ENCODE measurements at places on chromosomes 16 and 17.

DNA sequence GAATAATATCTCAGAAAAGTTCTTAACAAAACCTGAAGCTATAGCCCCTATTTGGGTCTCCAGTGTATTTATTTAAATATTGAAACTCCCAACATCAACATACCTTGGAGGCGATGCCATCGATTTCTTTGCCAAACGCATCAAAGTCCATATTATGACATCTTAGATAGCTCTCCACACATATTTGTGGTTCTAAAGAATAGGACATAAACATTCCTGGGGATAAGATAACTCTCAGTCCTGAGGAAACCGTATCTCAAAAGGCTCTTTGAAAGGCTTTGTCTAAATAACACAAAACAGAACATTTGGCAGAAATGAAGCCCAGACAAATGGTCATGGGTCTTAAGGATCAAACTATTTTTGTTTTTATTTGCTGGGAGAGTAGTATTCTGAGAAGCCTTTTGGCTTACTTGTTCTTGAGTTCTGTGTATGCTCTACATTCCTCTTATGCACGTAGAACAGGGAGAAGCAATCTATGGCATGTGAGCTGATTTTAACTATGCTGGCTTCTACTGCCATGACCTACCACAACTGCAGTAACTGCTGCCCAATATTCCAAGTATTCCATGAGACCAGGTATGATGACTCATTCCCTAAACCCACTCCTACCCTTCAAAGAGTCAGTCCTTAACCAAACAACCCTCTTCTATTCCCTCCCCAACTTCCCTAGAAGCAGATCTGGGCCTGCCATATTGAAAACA, 279.0 kb upstream of the ZFHX3 start:
- no peak for DNase-seq

- no peak for DNase-seq
Measured at GRCh38 chr16:89034971-89035668, 58.1 kb upstream of the CBFA2T3 start.

- no peak for DNase-seq
Measured at GRCh38 chr16:17829811-17830210, 359.1 kb upstream of the XYLT1 start.

GRCh38 chr16:48583075-48584065, 26.6 kb downstream of the N4BP1 start:
- no peak for DNase-seq

- no peak for DNase-seq
Measured at GRCh38 chr17:46184696-46185095, 8.5 kb downstream of the KANSL1 start.

- peak; percentile 14 for DNase-seq
Measured at GRCh38 chr17:44314869-44315661, 6.7 kb downstream of the RUNDC3A start.

DNA sequence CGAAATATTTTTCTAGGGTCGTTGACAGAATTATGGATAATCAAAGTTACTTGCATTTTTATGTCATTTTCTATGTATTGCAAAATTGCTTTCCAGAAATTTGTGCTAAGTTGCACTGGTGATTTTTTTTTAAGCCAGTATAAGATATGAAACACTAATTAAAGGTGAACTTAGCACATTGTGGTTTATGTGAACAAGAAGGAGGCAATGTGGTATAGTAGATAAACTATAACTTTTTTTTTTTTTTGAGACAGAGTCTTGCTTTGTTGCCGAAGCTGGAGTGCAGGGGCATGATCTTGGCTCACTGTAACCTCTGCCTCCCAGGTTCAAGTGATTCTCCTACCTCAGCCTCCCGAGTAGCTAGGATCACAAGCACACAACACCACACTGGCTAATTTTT, 13.2 kb downstream of the DGKE start:
- no peak for DNase-seq

- no peak for DNase-seq
Measured at GRCh38 chr17:18185832-18186626, 2.4 kb downstream of the ALKBH5 start.

DNA sequence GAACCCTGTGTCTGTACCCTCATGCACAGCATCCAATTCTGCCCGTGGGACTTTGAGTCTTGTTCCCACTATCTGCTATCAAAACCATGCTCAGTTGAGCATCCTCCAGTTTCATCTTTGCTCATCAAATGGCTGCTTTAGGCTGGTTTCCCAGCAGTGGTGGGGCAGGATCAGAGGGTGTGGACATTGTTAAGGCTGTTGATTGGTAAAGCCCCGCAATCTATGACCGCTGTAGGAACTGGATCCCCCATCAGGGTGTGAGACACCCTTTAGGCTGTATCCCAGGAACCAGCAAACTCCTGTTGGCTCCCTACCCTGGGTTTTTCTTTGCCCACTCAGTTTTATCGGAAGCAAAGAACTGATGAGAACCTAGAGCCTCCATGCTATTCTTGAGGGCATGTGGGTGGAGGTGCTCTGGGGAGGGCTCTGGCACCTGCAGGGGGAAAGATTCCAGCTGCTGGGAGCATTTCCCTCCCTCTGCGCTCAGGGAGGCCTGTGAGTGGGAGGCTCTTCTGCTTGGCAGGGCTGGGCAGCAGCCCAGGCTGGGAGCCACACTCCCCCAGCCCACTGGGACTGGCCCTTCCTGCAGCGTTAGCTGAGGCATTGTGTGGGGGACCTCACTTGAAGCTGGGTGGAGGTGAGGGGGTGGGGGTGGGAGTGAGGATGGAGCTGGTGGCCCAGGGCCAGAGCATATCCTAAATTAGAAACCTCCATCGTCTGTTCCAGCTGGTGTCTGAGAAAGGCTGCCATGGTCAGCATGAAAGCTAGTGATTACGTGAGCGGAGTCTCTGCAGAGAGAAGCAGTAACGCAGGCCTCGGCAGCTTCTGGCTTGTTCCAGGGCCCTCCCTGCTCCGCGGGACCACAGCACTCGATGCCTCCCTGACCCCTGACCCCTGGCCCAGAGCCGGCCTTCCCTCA, 160.6 kb downstream of the IRF8 start:
- DNase-seq, result no peak

GRCh38 chr17:45116434-45117016, 15.8 kb downstream of the PLCD3 start:
- DNase-seq, result no peak

DNA sequence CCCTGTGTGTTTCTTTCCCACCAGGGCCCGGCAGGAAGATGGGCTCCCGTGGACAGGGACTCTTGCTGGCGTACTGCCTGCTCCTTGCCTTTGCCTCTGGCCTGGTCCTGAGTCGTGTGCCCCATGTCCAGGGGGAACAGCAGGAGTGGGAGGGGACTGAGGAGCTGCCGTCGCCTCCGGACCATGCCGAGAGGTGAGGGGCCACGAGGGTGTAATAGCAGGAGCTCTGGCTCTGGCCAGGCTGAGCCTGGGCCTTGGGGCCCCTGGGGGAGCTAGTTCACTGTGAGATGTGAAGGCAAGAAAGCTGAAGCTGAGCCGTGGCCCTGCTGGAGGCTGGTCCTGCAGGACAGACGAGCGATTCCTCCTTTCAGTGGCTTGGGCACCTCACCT, 20.0 kb downstream of the C1QTNF1 start:
- no peak for DNase-seq

DNA sequence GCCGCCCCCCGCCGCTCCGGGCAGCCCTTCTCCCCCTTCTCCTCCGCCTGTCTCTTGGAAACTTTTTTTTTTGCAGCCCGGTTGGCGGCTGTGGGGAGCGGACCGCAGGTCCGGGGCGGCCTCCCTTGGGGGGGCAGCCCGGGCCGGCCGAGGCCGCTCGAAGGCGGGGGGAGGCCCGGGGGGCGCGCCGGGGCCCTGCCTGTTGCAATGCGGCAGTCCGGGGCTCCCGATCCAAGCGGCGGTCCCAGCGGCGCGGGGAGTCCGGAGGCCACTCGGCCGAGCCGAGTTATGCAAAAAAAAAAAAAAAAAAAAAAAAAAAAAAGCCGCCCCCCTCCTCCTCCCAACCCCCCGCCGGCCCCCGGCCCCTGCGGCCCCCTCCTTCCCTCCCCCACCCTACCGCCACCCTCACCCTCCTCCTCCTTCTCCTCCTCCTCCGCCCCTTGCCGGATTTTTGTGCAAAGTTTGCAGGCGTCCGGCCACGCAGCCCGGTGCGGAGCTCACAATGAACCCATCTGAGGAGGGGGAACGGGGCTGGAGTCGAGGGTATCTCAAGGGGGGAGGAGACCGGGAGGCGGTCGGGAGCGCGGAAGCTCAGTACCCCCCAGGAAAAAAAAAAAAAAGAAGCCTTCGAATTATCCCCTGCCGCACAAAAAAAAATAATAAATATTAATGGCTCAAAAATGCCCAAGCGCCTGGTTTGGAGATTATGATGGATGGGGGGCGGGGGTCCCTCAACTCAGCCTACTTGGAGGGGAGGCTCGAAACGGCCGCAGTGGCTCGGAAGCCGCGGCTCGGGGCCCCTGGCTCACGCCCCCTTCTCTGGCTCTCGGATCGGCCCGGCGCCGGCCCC, at the start of gene ZNF423:
Gene ZNF423 (minus strand): TSS at position 291 of the 850 bp plus-strand sequence. CDS start 338 bp downstream, outside the sequence.
- DNase-seq, result no peak

GRCh38 chr16:66470556-66470955, 43.5 kb downstream of the BEAN1 start:
- no peak for DNase-seq

GRCh38 chr16:31298958-31299357, 39.2 kb downstream of the ITGAM start:
- DNase-seq, result no peak

All from T-helper 22 cell (primary cell).